Activated CD8-positive, alpha-beta memory T cell treated with anti-CD3 and anti-CD28 coated beads for 4 hours (primary cell): ENCODE measurements at places on chromosomes 5 and 9.

- no peak for DNase-seq
Measured at GRCh38 chr5:75701856-75702255, 15.4 kb downstream of the POC5 start.

GRCh38 chr5:63261695-63262094 lies 683.1 kb downstream of the LRRC70 start:
- DNase-seq: no peak

- DNase-seq: no peak
Measured at GRCh38 chr9:113461943-113462342, 1.6 kb upstream of the RGS3 start.

DNA sequence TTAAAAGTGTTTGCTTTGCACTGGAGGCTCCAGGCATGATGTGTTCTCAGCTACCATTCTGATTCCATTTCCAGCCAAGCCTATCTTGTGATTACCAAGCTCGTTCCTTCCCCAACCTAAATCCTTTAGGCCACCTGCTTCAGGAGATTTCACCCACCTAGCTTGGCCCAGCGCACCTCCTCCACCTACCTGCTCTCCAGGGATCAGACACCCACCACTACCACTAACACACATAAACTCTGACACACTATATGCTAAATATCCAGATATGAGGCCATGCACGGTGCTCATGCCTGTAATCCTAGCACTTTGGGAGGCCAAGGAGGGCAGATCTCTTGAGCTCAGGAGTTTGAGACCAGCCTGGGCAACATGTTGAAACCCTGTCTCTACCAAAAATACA lies 2.4 kb downstream of the MYORG start:
- DNase-seq: no peak

DNA sequence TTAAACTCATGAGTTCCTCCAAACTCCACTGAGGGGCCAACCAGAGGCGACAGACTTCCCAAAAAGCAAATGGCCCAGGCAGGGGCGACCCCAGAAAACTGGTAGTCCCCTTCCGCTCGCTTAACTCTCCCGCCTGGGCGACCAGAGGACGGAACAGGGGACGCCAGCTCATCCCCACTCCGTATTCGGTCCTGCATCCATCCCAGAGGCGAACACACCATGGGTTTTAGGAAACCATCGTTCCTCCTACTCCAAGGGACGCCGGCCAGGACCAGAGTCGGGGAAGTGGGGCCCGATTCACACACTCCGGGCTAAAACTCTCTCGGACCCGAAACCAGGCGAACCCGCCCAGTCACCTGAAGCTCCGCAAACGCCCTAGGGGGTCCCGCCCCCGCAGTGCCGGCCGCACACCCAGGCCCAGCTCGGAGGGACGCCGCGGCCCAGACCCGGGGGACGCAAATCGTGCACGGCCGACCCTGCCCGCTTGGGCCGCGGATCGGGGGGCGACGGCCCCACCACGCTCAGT lies 478 bp downstream of the TEX10 start:
- DNase-seq: peak; percentile 2

- no peak for DNase-seq
Measured at GRCh38 chr5:134512661-134512999, 12.8 kb upstream of the JADE2 start.

DNA sequence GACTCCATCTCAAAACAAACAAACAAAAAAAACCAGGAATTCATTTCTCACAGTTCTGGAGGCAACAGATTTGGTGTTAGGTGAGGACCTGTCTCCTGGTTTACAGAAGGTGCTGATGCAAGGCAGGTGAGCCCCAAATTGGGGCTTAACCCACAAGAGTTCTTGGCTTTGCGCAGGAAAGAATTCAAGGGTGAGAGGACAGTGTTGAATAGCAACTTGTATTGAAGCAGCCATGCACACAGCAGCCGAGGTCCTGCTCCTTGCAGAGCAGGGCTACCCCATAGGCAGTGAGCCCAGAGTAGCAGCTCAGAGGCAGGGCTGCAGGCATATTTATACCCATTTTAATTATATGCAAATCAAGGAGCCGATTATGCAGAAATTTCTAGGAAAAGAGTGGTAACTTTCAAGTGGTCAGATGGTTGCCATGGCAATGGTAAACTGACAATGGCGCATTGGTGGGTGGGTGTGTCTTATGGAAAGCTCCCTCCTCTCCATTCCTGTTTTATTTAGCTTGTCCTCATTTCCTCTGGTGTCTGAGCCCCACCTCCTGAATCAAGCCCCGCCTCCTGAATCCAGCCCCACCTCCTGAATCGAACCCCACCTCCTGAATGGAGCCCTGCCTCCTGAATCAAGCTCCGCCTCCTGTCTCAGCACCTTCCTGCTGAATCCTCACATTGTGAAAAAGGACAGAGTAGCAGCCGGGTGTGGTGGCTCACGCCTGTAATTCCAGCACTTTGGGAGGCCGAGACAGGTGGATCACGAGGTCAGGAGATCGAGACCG lies 34.5 kb upstream of the COL5A1 start:
- no peak for DNase-seq

DNA sequence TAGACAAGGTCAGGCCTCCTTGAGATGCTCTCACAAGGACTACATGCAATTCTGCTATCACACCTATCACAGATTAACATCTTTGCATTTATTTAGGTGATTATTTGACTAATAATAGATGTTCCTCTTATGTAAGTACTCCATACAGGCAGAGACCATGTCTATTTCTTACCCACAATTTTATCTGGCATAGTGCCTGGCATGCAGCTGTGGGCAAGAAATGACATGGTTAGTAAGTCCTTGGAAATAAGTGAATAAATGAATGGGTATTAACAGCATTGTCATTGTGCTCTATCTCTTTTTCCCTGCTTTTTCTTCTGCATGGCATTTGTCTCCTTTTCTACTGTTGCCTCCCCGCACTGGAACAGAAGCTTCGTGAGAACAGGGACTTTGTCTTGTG lies 49.4 kb downstream of the SLC22A5 start:
- no peak for DNase-seq

GRCh38 chr5:73596705-73597328 lies 29.2 kb upstream of the ARHGEF28 start:
- DNase-seq: no peak

DNA sequence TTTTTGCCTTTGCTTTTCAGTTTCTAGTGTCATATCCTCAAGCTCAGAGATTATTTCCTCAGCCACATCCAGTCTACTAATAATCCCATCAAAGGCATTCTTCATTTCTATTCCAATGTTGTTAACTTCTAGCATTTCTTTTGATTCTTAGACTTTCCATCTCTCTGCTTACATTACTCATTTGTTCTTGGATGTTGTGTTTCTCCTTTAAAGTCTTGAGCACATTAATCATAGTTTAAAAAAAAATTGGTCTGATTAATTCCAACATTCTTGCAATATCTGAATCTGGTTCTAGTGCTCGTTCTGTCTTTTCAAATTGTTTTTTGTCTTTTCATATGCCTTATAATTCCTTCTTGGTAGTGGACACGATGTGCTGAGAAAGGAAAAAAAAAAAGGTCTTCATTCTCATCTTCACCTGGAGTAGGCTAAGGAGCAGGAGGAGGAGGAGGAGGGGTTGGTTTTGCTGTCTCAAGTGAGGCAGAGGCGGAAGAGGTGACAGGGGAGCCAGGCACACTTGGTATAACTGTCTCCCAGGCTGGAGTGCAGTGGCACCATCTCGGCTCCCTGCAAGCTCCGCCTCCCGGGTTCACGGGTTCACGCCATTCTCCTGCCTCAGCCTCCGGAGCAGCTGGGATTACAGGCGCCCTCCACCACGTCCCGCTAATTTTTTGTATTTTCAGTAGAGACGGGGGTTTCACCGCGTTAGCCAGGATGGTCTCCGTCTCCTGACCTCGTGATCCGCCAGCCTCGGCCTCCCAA lies 16.3 kb downstream of the PRXL2C start:
- no peak for DNase-seq

DNA sequence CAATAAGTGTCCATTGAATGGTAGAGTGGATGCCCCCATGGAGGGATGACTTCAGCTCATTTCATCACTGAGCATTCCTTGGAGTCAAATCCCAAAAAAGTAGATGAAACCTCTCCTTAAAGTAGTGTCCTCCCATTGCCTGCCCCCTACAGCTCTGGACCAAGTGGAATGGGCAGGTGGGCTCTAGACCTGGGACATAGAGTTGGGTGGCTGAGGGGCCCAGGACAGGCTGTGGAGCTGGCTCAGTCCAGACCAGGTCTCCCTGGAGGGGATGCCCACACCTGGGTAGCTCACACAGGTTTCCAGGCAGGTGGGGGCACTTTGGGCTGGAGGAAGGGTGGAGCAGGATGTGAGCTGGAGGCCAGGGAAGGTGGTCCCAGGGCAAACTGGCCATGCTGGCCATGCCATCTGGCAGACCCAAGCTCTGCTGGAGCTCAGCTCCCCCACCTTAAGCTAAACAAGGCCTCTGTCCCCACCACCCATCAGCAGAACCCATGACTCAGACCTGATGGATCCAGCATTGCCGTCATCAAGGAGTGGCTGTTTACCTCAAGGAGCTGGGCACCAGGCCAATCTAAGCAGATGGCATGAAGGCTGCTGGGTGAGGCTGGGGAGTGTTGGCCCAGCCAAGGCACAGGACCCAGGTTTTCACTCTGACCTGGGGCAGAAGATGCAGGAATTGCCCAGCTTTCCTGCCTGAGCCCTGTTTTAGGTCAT lies 6.2 kb upstream of the SPINK4 start:
- DNase-seq: no peak

DNA sequence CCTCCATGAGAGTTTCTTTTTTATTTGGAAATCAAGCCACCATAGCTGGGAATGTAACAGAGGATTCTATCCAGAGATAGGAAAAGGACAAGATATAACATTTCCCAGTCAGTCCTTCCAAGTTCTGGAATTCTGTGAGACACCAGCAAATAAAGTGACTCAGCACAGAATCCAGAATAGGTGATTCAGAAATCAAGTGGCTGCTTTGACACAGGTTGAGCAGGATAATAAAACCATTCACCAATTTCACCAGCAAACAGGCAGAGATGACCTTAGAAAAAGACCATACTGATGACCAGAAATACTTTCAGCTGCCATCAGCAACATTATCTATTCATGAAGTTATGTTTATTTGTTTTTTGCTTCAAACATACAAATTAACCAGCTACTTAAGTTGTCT lies 491.5 kb upstream of the TUSC1 start:
- no peak for DNase-seq

DNA sequence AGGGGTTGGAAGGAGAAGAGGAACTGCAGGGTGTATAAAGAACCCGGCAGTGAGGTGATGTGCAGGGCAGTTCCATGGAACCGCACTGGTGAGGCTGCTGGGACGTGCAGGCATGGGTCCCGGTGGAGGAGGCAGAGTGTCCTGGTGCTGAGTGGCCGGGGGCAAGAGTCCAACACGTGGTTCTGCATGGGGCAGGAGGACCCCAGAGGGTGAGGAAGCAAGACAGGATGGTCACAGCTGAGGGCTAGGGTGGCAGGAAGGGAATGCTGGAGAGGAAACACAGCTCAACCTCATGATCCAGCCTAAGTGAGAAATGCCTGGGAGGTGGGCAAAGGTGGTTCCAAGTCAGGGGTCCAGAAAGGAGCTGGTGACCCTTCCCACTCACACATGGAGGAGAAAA lies 87.2 kb downstream of the S1PR3 start:
- no peak for DNase-seq

- DNase-seq: peak; percentile 81
Measured at GRCh38 chr5:134114886-134115805, 665 bp downstream of the TCF7 start.

- DNase-seq: no peak
Measured at GRCh38 chr5:135163391-135163790, 129.4 kb upstream of the PITX1 start.

- no peak for DNase-seq
Measured at GRCh38 chr9:107946364-107947141, 457.0 kb upstream of the KLF4 start.

DNA sequence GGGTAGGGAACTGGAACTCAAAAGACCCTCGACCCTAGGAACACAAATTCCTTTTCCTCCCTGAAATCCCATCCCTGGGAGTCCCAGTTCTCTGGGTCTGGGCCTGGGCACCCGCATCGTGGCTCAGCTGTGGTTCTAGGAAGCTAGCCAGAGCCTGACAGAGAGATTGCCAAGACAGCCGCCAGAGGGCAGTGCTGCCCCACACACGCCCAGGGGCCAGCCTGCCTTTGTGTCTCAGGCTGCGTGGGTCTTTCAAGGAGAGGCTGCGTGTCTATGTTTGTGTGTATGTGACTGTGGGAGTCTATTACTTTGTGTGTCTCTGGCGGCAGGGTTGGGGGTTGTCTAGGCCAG lies 32.0 kb upstream of the TTLL11 start:
- peak; percentile 46 for DNase-seq

DNA sequence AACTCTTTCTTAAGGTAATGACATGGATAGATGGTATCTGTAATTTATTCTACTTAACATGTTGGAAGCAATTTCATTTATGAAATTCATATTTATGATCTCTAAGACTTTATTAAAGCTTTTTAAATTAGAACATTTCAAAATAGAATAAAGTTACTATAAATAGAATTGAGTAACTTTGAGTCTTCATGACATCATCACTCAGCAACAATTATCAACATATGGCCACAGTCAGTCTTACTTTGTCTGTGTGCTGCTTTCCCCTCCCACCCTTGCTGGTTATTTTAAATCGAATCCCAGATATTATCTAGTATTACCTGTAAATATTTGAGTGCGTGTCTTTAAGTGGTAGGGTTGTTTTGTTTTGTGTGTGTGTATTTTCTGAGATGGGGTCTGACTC lies 65.2 kb downstream of the IPO11 start:
- no peak for DNase-seq

DNA sequence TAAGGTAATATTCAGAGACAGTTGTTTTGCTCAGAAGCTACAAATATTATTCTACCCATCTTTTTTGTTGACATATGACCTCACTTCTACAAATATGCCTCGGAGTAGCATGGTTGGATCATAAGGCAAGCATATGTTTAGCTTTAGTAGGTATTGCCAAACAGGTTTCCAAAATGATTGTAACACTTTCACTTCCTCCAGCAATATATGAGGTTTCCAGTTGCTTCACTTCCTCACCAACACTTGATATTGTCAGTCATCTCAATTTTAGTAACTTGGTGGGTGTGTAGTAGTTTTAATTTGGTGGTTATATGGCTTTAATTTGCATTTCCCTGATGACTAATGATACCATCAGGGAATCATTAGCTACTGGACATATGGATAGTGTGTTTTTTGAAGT lies 46.7 kb downstream of the TNFSF8 start:
- no peak for DNase-seq

DNA sequence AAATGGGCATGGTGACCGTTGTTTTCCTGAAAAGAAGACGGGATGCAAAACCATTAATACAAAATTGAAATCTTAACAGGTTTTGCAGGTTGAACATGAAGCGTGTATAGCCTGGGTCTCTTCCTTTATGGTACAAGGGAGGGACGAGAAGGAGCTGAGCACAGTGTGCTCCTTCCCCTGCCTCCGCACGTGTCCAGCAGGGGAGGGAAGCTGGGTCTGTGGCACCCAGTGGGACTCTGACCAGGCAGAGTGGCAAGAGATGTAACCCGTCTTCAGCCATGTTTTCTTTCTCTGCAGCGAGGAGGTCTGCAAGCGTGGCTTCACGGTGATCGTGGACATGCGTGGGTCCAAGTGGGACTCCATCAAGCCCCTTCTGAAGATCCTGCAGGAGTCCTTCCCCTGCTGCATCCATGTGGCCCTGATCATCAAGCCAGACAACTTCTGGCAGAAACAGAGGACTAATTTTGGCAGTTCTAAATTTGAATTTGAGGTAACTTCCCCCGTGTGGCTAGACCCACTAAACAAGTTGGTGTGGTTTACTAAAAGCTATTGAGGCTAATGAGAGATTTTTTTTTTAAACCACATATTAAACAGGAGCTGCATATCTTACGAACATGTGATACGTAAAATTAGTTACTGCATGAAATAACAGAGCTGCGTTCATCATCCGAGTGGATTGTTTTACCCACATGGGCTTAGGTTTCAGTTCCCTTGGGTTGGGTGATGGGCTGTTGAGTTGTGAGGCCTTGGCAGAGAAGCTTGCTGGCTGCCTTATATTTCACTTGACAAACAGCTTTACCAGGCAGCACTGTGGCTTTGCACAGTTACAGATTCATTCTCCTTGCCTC lies 143.7 kb downstream of the TRIO start:
- DNase-seq: no peak
